NAMALWA (cell line): ENCODE measurements at places on chromosomes 2 and 18.

DNA sequence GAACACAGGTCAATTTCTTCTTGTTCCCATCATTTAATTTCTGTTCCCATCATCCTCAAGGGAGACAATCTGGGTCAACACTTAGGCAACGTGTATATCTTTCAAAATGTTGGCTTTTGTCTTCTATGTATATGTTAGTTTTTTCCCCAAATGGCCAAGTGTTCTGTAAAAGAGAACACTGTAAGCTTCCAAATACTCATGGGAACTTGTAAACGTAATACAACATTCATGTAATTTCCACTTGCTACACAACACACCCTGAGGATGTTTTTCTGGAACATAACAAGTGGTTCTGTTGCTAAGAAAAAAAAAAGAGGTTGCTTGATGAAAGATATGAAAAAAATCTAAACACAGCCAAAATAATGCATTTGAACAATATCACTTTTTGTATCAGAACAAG lies 149.1 kb downstream of the ATAD2B start:
- DNase-seq: no peak

- no peak for DNase-seq
Observed at GRCh38 chr2:182818925-182819324, 47.5 kb downstream of the FRZB start.

- DNase-seq: peak; percentile 28
Observed at GRCh38 chr2:134365356-134365755, 111.5 kb downstream of the MGAT5 start.

- no peak for DNase-seq
Observed at GRCh38 chr2:200258081-200258480, 48.4 kb upstream of the SPATS2L start.

DNA sequence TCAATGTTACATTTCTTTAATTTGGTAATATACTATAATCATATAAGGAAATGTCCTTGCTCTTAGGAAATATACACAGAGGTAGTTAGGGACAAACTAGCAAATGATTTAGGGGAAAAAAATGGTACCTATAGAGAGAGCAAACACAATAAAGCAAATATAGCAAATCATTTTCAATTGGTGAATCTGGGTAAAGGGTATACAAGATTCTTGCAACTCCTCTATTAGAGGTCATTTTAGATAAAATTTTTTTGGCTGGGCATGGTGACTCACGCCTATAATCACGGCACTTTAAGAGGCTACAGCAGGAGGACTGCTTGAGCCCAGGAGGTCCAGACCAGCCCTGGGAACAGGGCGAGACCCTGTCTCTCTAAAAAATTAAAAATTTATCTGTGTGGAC lies 44.4 kb downstream of the STRN start:
- no peak for DNase-seq

GRCh38 chr2:105936954-105937353 lies 192.2 kb downstream of the NCK2 start:
- no peak for DNase-seq

- DNase-seq: no peak
Observed at GRCh38 chr2:240655931-240656886, 26.5 kb downstream of the AQP12B start.

DNA sequence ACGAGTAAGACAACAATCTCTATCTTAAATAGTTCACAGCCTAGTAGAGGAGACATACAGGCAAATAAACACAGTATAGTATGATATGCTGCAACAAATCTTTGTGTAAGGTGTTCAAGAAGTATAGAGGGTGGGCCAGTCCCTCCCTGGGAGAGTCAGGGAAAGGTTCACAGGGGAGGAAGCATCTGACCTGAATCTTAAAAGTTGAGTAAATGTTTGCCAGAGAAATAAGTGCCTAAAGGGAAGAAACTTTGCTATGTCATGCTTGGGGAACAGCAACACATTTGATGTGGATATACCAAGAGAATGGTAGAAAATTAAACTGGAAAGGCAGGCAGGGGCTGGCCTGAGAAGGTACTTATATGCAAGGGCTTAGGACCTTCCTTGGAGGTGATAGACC lies 125.7 kb upstream of the CYP26B1 start:
- no peak for DNase-seq

GRCh38 chr2:65031341-65032018 lies 24.7 kb upstream of the CEP68 start:
- peak; percentile 76 for DNase-seq

DNA sequence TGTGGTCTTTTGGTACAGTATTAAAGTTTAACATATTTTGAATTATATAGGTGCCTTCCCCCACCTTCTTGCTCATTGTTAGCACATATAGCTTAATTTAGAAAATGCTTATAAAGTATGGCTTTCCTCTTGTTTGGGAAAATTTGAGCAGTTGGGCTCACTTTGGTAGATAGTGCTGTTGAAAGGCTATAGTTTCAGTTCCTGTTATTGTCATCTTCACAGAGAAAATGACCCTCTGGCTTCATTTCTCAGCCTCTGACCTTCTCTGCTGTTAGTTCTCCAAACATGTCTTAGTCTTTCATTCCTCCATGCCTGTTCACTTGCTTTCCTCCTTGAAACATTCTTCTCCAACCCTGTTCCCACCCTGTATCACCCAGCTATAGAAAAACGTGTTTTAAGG lies 200.6 kb downstream of the WDR7 start:
- DNase-seq: peak; percentile 23

DNA sequence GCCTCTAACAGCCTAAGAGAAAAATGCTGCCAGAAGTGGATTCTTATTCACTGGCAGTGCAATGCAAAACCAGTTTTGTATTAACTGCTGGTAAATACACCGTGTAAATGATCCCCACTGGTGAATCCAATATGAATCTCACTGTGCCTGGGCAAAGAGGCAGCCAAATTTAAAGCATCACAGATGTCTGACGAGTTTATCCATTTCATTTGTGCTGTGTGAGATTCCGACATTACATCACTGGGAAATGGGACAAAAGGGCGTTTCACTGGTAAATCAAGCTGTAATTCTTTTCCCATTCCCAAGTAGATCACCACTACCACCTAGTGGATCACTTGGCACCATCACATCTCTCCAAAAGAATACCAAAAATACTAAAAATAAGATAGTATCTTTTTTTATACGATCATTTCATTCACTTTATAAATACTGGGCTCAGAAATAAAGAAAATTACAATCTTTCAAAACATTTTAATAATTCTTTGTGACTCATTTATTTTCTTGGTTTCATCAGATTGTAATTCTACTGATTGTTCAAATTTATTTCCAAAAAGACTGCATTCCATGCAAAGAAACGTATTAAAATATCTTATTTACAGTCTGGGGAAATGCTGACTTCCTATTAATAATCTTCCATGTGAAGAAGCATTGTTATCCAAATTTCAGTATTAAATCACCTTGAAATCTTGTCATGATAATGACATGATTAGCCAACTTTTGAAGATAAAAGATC lies 125.6 kb downstream of the GRB14 start:
- peak; percentile 3 for DNase-seq

- no peak for DNase-seq
Observed at GRCh38 chr2:239954166-239955086, 70.7 kb downstream of the NDUFA10 start.

- no peak for DNase-seq
Observed at GRCh38 chr2:171762879-171763573, 75.8 kb downstream of the DYNC1I2 start.

- no peak for DNase-seq
Observed at GRCh38 chr2:102063487-102063911, 71.7 kb downstream of the IL1R2 start.

GRCh38 chr18:63160172-63160995 lies 159.2 kb downstream of the BCL2 start:
- no peak for DNase-seq
